ENCODE measurements at places on chromosomes 11 and 22.

DNA sequence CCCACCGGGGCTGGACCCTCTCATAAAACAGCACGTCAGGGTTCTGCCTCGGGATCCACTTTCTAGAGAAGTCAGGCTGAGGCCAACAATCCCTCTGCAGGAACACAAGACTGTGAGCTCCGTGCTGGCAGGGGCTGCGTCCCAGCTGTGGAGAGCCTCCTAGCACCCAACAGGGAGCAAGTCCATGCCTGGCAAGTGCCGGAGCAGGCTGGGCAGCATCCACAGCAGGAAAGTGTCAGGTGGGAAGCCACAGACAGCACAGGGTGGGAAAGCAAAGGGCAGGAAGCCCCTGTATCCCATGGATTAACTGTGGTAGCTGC is 682.3 kb downstream of the TBC1D22A start:
- DNase-seq: no peak

GRCh38 chr11:20656901-20657300 is 12.5 kb upstream of the NELL1 start:
- no peak for DNase-seq

- DNase-seq: no peak
These were observed 37.0 kb downstream of the BCL2L13 start for GRCh38 chr22:17675584-17675983.

DNA sequence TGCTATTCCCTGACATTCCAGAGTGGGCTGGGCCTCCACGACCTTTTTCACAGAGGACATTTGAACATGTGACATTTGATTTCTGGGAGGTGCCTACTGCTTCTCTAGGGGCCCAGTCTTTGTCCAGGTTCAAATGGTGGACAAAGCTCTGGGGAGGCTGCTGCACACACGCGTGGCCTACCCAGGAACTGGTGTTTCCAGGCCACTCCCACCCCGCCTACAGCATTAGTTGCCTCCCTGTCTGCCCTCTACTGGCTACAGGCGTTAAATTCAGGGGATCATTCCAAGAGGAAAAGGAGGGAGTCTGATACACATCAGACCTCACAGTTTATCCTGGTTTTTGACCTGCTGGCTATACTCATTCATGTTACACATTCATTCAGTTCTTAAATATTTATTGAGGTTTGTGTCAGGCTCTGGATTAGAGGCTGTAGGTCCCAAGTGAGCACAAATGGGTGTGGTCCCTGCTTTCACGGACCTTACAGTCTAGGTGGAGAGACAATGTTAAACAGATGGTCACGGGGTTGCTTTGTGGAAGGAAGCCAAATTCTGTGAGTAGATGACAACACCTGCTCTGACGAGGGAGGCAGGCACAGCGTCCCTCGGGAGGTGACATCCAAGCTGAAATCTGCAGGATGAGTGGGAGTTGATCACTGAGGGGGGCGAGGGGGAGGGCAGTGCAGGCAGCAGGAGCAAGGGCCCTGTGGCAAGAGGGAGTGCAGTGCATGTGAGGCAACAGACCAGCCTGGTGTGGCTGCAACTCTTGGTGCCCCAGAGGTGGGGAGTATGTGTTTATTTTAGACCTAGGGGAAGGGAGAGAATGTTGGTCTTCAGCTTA is 11.8 kb downstream of the TUB start:
- no peak for DNase-seq

DNA sequence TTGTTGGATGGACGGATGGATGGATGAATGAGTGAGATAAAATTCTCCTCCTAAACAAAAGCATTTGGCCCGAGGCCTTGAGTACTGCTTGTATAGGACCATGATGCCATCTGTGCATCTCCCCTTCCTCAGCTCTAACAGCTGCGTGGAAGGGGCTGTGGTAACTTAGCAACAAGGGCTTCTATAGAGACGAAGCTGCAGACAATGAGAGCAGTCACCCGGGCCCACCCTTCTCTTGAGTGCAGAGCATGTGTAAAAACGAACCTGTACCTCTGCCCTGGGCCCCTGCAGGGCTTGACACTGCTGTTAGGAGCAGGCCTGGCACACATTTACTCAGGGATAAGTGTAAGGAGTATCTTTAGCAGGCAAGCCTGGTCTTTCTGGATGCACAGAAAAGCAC is 391.5 kb downstream of the CADM1 start:
- no peak for DNase-seq

DNA sequence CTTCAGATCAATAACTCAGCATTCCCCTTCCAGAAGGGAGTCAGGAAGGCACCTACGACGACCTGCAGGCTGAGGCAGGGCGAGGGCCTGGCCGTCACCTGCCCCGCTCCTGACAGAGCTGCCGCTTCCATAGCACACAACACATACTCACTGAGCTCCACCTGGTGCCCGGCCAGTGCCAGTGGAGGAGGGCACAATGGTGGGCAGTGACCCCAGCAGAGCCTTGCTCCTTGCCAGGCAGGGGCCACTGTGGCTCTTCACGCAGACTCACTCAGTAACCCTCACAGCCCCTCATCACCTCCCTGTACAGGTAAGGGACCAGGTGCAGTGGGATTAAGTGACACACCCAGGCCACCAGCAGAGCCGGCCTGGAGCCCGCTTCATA is 24.6 kb downstream of the LRFN4 start:
- no peak for DNase-seq

DNA sequence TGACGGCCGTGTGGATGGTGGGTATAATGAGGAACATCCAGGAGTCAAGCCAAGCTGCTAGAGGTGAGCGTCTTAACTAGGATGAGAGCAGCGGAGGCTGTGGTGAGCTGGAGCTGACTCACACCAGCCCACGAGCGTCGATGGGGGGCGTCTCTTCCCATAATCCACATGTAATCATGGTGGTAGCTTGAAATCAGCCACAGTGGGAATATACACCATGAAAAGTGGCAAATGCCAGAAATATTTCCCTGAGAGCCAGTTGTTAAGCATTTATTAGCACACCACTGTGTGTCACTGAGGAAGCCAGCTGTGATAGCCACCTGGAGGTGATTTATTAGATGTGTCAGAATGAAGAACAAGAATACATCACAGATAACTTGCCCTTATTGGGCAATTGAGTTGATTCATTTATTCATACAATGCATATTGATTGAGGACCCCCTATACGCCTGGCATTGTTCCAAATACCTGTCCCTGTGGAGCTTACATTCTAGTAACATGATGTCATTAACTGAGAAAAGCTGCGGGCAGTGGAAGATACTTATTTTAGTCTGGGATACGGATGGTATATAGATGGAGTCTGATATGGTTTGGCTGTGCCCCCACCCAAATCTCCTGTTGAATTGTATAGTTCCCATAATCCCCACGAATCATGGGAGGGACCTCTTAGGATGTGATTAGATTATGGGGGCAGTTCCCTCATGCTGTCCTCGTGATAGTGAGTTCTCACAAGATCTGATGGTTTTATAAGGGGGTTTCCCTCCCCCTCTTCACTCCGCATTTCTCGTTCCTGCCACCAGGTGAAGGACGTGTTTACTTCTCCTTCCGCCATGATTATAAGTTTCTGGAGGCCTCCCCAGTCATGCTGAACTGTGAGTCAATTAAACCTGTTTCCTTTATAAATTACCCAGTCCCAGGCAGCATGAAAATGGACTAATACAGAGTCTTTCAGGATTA is 473.4 kb downstream of the METTL15 start:
- no peak for DNase-seq

- DNase-seq: no peak
These were observed 295.6 kb downstream of the DDX10 start for GRCh38 chr11:108960501-108960900.

GRCh38 chr22:17980015-17980590 is 44.3 kb downstream of the MICAL3 start:
- no peak for DNase-seq

- DNase-seq: no peak
These were observed 2.3 kb downstream of the F2 start for GRCh38 chr11:46721286-46721685.

DNA sequence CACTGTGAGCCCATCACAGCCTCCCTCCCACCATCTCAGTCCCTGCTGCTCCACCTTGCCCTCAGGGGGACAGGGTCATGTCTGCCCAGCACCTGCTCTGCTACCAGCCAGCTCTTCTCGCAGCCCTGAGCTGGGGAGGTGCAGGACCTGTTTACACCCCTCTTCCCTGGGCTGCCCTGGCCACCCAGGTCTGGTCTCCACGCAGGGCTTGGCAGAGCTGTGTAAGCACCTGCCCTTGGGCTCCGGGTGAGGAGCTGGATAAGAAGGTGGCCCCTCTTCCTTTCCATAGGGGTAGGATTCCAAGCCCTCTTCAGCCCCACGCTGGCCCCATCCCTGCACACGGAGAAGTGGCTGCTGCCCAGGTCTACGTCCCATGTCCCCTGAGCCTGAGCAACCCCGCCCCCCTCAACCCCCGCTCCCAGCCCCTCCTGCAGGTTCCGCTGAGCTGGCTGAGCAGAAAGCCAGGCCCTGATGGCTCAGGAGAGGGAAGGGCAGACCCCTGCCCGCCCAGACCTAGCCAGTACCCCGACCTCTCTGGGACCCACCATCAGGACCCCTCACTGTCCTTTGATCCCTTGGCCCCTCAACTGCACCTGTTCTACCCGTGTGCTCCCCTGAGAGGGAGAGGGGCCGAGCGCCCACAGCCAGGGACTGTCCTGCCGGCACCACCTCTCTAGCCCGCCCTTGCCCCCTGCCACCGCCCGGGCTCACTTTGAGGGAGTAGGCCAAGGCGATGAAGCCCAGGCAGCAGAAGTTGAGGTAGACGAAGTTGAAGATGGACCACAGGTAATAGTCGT is 3.2 kb downstream of the IFITM10 start:
- no peak for DNase-seq

DNA sequence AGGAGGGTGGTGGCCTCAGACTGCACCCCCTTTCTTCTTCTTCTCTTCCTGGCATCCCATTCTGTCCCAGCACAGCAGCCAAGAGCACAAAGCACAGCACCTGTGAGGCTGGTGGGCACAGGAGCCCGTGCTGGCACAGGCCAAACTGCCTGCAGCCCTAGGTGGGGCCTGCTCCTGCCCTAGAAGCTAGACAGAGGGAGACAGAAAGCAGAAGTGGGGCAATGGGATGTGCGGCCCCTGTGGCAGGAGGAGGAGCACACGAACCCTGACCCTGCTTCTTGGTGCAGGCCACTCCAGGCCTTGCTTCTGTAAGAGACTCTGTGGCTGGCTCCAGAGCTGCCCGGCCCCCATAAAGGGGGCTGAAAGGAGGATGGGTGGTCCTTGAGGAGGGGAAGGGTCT is 3.9 kb upstream of the PTS start:
- DNase-seq: no peak

- no peak for DNase-seq
These were observed 620.6 kb downstream of the SOX6 start for GRCh38 chr11:15735706-15736105.

- no peak for DNase-seq
These were observed 3.0 kb upstream of the SORL1 start for GRCh38 chr11:121449123-121449522.

GRCh38 chr11:43486141-43486540 is 127.4 kb downstream of the TTC17 start:
- no peak for DNase-seq

DNA sequence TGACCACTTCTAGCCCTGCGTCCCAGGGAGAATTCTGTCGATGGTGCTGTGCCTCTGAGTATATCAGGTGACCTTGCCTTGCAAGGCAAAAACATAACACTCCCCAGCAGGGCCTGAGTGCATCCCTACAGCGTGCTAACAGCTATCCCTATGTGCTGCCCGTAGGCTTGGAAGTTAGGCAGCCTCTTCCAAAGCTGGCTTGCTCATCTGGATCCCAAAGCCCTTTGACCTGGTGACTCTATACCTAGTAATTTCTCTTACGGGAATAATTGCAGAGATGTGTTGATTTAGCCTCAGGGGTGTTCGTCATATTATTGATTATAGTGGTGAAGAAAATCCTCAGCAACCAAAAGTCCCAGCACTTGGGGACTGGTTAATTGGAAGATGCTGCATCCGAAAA is 32.6 kb upstream of the CRYBB3 start:
- DNase-seq: no peak

DNA sequence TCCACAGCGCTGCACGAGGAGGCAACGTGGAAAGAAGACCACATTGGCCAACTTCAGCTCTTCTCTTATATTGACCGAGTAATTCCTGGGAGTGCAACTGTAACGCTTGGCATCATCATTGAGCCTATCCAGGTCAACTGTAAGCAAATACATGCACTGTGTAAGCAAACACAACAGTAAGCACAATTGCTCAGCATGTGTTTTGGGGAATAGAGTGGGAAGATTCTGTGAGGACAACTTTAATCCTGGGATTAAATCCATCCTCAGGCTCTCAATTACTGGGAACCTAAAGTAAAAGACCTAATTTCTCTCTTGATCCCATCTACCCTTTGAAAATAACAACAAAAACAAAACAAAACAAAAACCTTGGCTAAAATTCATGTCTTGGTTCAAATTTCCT is 109.5 kb upstream of the DDI1 start:
- DNase-seq: no peak

DNA sequence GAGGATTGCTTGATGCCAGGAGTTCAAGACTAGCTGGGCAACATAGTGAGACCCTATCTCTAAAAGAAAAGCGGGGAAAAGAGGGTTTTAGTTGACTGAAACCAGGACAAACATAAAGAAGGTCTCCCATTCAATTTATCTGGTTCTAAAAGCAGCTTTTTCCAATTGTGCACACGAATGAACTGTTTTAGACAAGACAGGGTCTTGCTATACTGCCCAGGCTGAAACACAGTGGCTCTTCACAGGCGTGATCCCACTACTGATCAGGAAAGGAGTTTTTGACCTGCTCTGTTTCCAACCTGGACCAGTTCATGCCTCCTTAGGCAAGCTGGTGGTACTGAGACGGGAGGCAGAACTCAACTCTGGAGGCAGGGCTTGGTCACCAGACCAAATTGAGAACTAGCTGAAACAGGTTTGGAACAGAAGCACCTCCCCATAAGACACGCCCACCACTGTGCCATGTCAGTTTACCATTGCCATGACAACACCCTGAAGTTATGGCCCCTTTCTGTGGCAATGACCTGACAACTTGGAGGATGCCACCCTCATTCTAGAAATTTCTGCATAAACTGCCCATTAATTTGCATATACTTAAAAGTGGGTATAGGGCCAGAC is 2.8 kb upstream of the NUCB2 start:
- no peak for DNase-seq

DNA sequence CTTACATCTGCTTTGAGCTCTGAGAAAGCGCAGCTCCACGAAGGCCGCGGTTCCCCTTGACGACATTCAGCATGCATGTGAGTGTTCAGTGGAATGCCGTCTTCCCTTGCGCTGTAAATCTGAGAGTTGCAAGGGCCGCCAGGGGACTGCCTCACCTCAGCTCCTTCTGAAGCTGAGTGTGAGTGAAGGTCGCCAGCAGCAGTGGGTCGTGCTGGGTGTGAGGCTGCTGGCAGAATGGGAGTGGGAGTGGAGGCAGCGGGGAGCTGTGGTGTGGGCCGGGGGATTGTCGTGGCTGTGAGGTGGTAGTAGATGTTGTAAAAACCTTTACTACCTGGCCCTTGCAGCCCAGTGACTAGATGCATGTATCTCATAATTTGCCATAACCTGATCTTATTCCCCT is 65.2 kb downstream of the PPP6R2 start:
- DNase-seq: no peak

- DNase-seq: no peak
These were observed 744 bp upstream of the MCM5 start for GRCh38 chr22:35399114-35399677.

- DNase-seq: no peak
These were observed 319.3 kb upstream of the B3GAT1 start for GRCh38 chr11:134731213-134731961.
